ENCODE measurements at places on chromosomes 3 and 15.

DNA sequence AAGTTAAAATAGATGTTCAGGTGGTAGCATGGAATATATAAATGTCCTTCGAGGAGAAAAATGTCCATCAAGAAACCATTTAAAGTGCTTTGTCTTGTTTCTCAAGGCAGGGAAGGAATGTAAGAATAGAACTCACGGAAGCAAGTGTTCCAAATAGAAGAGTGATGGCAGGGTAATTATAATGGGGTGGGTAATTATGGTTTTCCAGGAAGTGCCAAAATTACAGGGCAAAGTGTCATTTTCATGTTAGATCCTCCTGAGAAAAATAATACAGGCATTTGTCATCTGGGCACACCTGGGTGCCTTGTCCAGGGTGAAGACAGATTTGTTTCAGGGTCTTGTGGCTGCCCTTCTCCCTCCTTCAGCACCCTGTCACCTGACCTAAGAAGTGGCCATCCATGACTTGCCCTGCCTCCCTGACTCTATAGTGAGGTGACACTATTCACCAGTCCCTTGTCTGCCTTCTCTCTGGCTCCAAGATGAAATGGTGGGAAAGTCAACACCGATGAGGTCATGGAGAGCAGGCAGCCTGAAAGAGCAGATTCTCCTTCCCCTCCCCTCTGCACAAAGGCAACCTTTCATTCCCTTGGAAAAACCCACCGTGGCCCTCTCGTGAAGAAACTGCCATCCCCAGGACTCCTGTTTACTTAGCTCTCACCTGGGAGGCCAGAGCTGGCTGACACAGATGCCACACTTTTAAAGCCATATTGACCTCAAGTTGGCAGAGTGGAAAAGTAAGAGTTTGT lies 45.1 kb upstream of the AMOTL2 start:
- DNase-seq, result no peak

DNA sequence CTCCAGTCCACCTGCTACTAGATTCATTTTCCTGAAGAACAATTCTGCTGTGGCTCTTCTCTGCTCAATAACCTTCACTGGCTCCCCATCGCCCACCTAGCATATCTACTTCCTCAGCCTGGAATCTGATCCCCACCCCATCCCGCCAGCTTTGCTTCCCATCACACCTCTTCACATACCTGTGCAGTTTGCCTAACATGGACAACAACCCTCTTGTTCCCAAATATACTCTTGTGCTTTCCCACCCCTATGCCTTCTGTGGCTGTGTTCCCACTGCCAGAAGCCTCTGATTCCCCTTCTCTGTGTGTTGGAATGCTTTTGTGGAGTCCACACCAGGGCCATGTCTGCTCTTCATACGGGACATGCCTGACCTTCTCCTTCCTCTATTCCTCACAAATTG lies 29.5 kb downstream of the CMTM7 start:
- no peak for DNase-seq

DNA sequence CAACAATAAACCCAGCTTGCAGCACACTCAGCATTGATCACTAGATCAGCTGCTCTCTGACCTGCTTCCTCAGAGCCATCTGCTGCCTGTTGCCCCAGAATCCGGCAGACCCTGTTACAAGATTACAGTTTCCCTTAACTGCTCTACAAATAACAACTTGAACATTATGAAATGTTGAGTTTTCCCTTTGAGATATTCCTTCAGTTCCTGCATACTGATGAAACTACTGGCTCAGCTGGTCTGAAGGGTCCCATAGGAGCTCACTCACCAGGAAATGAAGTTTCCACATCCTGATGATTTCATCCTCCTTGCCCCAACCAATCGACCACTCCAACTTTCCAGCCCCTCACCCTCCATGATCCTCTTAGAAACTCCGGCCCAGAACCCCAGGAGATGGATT lies 281.9 kb downstream of the OCA2 start:
- no peak for DNase-seq

GRCh38 chr3:194407423-194407822 lies 8.4 kb upstream of the GP5 start:
- DNase-seq, result no peak

DNA sequence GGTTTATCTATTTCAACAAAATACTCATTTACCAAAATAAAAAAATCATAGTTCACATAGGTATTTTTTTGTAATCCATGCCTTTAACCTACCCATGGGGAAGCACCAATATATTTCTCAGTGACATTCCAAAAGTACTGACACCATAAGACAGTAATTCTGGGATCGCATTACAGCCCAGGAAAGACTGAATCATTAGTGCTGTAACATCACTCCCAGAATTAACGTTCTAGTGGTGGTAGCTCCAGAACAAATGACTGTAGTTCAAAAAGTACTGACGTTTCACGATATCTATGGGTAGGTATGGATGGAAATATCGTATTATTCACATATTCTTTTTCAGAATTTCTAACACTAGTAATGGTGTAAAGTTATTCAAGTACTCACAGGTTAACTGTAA lies 54.3 kb upstream of the NEK10 start:
- no peak for DNase-seq

DNA sequence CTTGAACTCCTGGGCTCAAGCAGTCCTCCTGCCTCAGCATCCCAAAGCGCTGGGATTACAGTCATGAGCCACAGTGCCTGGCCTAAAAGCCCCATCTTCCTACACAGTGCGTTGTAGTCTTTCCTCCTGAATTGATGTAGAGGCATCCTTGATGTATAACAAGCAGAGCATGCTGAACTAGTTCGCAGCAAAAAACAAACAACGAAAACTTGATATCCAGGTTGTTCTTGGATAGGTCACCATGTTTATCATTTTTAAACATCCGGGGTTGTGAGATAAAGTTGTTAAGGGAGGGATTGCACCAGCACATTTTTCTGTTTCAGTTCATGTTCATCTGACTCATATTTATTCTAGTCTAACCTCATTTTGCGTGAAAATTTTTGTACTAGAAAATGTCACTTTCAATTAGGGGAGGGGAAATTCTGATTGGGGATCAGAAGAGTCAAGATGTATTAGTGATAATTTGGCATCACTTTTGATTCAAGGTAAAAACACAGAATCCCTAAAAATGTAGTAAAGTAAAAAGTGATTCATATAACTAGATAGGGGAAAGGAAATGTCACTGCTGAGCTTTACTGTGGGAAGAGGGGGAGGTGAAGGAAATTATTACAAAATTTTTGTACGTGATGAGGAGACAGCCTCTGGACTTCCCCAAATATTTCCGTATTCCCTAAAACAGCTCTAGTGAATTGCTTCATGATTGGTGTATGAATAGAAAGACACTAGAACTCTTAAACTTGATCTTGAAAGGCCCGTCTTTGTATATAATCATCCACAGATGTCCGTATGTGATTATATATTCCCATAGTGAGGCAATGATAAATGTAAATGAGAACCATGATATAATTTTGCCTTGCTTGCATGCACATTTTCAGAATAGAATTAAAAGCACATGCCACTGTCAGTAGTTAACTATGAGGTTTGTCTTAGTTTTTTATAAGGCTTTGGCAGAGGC lies 22.9 kb downstream of the RAB8B start:
- DNase-seq, result no peak

DNA sequence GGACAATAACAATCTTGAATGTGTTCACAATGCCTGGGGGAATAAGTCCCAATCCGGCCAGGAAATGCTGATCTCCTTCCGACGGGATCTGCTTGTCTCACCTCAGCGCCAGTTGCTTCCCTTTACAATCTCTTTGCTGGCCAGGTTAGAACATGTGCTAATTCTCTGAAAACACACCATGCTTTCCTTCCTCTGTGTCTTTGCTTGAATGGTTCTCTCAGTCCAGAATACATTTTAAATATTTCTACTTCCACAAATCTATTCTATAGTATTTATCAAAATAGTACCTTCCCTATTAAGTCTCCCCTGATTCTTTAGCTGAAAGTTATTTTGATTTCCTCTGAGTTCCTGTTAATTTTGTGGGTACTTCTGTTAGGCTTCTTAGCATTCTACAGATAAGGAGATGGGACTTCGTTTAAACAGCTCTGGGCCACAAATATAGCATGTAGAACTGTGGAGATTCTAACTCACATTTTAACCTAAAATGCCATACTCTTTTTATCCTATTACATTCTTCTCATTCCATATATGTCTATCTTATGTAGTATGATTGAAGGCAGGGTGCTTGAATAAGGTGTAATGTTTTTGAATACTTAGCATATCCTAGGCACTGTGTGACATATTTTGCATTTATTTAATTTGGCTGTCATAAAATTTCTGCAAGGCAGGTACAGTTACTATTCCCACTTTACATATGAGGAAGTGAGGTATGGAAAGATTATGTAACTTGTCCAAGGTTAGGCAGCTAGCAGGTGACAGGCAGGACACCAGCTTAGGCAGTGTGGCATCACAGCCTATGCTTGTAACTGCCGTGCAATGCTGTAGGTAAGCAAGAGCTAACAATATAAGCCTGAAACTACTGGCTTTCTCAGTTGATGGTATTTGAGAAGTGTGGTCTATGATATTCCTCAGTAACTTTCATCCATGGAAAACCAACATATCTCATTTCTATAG lies 299.8 kb downstream of the LPP start:
- DNase-seq, result no peak

- DNase-seq, result no peak
Observed at GRCh38 chr15:75841626-75842025, 1.6 kb upstream of the UBE2Q2 start.

- no peak for DNase-seq
Observed at GRCh38 chr3:59072681-59073080, 22.9 kb upstream of the CFAP20DC start.

GRCh38 chr3:63864965-63865327 lies 1.3 kb downstream of the ATXN7 start:
- DNase-seq, result no peak

DNA sequence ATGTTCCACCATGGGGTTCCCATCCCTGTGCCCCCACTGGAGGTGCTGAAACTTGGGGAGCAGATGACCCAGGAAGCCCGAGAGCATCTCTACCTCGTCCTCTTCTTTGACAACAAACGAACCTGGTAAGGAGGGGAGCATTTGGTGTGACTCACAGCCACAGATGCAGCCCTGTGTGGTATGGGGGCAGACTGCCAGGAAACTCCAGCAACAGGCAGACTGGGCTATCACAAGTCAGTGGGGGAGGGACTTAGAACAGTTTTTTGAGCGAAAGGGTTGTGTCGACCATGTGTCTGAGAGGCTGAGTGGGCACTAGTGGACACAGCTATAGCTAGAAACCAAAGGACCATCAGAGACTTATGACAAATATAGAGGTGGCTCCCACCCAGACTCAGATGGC lies 3.4 kb upstream of the OGG1 start:
- DNase-seq, result no peak

DNA sequence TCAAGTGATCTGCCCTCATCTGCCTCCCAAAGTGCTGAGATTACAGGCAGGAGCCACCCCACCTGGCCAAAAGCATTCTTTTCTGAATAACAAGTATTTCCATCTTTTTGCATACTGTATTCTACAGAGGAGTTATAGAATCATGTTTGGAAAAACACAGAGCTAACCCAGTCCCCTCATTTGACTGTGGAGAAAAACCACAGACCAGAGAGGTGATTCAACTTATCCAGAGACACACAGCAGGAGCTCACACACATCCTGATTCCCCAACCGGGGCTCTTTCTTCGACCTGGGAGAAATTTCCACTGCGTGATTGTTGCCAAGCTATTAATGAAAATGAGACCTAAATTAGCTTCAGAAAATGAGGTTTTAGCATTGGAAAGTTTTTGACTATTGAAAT lies 176.1 kb upstream of the TLE3 start:
- DNase-seq, result no peak

GRCh38 chr15:93823971-93824913 lies 407.1 kb upstream of the MCTP2 start:
- DNase-seq, result no peak

GRCh38 chr3:149214702-149215101 lies 6.9 kb downstream of the CP start:
- no peak for DNase-seq

- DNase-seq, result no peak
Observed at GRCh38 chr3:140315955-140316354, 361.9 kb upstream of the TRIM42 start.

DNA sequence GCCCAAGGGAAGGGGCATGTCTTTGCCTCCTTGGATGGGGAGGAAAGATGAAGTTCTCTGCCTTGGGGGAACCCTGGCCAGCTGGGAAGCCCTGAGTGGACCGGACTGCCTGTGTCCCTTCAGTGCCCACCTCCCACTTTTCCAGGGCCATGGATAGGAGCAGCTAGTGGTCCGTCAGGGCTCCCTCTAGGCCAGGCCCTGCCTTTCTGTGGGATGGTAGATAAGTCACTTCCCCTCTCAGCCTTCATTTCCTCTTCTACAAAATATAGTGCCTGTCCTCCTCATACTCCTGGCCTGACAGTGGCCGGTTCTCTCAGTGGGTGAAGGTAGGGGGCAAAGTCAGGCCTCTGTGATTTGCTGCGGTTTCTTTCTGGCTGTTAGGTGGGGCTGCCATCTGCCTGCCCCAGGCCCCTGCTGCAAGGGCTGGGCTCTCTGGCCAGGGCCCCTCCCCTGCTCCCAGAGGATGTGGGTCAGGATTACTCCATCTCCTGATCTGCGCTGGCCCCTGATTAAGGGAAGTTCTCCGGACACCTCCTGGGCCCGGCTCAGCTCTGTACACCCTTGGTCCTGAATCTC lies 1.4 kb downstream of the PLEKHO2 start:
- DNase-seq, result no peak

DNA sequence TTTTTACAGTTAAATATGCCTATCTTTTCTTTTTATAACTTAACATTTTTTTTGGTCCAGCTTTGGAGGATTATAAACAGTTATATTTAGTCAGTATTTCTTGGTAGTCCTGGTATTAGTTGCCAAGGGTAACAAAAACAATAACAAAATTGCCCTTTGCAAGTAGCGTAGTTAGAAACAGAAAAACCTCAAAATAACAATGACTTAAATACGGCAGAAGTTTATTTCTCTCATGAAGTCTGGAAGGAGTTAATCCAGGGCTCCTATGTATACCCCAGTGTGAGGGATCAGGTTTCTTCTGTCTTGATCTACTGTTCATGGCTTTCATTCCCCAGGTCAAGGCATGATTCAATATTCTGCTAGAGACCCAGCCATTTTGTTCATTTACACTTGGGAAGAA lies 14.1 kb upstream of the MYH15 start:
- DNase-seq, result no peak

DNA sequence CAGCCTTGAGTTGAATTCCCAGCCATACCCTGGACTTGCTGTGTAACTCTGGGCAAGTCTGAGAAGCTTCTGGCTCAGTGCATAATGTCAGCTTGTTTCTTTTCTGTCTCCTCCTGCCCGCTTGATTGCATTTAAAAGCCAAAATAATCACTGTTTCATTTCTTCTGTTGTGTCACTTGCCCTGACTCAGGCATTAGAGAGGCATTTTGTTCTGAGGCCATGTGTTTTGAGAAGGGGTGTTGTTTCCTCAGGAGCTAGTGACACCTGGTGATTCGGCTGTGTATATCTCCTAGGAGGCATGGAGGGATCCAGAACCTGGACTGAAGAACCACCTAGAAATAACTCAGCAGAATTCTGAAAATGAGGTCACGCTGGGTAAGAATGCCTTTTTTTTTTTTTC lies 16.0 kb downstream of the WDR73 start:
- DNase-seq, result no peak

DNA sequence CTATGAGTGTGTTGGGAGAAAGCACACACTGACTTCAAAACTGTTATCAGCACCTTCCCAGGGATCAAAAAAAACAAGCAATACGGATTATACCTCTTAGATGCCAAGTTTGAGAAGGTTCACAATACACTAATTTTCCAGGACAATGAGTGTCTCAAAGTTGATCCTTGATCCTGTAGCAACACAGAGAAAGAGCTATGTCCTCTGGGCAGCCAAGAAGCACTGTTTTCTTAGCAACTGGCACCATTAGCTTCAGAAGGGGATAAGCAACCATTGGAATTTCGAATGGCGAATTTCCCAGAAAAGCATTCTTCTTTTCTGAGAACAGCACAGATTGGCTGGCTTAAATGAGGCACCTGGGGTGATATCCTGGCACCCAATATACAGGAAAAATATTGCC lies 270.3 kb upstream of the RORA start:
- no peak for DNase-seq
